ENCODE measurements at places on chromosomes 11 and 22.

DNA sequence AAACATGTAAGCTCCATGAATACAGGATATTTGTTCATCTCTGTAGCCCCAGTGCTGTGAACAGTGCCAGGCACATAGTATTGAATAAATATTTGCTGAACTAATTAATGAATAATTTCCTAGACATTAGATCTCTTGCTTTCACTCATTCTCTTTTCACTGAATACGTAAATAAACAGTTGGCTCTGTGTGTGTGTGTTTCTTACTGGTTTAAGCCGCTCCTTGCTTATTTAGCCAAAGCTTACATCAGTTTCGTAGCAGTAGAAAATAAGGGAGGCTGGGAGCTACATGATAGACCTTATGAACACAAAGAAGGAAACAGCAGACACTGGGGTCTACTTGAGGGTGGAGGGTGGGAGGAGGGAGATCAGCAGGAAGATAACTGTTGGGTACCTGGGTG, 17.2 kb downstream of the KREMEN1 start:
- DNase-seq = no peak

DNA sequence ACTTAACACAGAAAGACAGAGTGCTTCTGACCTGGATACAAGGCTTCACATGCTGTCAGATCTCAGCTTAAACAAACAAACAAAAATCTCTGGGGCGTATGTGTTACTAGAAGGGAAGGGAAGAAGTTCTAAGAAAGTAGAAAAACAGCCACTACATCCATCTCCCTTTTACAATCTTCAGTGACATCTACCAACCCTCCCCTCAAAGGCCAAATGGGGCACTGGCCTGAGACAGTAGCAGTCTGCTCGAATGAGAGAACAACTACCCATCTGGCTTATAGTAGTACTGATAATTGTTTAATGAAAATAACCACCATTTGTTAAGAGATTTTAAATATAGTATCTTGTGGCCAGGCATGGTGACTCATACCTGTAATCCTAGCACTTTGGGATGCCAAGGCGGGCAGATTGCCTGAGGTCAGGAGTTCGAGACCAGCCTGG, 29.4 kb downstream of the CCDC83 start:
- DNase-seq = no peak

GRCh38 chr22:40241200-40241763, 63.6 kb downstream of the TNRC6B start:
- DNase-seq = no peak

- no peak for DNase-seq
These were observed 55.4 kb downstream of the PLEKHA7 start for GRCh38 chr11:16958833-16959232.

DNA sequence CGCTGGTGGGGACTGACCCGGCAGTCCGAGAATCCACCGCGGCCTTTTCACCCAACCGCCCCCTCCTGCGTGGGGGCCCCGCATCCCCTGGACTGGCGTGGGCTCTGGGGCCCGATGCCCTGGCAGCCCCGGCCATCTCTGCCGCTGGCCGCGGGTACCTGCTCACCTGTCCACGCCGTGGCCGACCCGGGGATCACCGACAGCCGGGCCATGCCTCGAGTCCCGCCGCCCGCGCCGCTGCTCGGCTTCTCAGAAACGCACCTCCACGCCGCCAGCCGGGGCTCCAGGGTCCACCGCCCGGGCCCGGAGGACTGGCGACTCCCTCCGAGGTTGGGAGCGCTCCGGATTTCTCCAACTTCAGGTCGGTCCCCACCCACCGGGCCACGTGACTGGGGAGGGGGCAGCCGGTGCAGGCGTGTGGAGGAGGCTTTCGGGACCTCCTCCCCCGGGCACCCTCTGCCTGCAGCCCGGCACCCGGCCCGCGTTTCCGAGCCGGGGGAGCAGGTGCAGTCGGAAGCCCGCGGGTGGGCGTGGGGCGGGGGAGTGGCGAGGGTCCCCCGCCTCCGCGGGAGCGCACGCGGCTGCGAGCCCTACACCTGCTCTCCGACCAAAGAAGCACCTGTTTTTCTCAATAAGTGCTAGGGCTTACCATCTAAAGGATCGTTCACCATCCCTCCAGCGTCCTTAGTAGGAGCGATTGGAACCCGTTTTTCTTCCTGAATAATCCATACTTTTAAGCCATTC, 554 bp upstream of the NRIP3 start:
- DNase-seq = peak; percentile 68

- DNase-seq = no peak
These were observed 40.9 kb upstream of the AMPD3 start for GRCh38 chr11:10414181-10414580.

DNA sequence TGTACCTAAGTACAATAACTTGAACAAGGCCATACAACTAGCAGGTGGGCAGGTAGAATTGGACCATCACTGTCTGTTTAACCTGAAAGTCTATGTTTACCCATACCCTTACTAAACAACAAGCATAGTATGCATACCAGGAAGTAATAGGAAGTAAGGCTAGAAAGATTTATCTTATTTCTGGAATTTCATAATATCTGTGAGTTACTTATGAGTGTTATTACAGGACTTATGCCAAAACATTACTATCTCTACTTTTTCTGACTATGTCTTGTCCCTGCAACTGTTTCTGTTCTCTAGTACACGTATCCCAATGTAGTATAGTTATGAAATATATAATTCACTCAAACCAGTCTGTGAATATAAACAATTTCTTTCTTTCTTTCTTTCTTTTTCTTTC, 1400.8 kb upstream of the TENM4 start:
- DNase-seq = no peak

GRCh38 chr11:117903505-117904382, 25.5 kb downstream of the TMPRSS13 start:
- DNase-seq = no peak

DNA sequence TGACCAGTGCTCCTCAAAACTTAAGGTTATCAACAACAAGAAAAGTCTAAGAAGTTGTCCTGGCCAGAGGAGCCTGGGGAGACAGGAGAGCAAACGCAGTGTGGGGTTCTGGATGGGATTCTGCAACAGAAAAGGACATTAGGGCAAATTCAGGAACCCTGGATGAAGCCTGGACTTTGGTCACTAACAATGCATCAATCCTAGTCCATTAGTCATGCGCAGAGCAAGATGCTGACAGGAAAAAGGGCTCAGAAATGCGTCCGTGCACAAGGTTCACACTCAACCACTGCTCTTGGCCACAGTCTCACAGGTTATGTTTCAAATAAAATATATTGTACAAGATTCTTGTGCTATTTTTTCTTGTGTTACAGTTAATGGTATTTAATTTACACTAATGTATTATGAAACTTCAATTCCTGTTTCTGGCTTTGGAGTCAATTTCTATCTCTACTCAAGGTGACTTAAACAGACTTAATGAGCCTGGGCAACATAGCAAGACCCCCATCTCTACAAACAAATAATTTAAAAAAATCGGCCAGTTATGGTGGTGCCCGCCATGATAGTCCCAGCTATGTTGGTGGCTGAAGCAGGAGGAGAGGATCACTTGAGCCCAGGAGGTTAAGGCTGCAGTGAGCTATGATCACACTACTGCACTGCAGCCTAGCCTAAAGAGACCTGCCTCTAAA, 13.6 kb downstream of the GNB1L start:
- no peak for DNase-seq

DNA sequence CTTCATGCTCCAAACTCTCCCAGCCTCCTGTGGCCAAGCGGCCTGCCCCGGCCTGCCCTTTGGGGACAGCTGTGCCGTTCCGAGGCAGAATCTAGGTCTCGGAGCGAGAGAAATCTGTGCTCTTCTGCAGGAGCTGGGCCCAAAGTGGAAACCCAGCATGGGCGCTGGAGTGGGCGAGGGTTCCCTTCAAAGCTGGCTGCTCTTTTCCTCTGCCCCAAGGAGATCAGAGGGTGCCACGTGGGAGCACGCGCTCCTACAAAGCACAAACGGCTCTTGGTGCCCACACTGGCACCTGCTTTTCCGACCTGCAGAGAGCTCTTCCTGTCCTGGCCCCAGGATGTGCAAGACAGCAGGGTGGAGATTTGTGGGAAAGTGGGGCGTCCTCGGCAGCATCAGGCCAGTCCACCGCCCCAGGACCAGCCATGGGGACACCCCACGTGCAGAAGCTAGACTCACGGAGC, 6.9 kb downstream of the OSBPL5 start:
- no peak for DNase-seq

DNA sequence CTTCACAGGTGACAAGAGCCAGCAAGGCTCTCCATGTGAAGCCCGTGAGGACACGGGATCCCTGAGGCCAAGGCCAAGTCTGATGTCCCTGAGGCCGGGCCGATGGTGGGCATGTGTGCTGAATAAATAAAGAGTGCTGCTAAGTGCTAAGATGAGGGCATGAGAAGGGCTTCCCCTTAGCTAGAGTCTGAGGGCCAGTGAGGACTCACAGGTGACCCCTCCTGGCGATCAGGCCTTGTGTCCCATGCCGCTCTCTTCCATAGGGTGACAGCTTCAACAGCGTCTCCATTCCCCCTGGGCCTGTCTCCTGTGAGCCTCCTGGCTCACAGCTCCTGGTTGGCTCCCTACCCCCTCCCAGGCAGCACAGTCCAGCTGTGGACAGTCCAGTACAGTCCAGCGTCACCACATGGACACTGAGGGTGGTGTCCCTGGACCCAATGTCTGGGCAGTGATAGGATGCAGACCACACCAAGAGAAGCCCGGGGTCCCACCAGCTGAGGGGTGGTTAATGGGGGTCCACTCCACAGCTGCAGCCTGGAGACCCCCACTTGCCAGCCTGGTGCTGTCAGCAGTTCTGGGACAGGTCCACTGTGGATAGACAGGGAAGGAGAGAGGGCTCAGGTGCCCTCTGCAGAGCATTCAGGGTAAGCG, 1033.2 kb downstream of the TBC1D22A start:
- DNase-seq = no peak

GRCh38 chr11:120340529-120340928, 4.3 kb downstream of the ARHGEF12 start:
- no peak for DNase-seq

GRCh38 chr11:17532784-17533183, 11.4 kb downstream of the USH1C start:
- no peak for DNase-seq

- no peak for DNase-seq
These were observed 244.3 kb downstream of the BRD1 start for GRCh38 chr22:49583341-49583740.

DNA sequence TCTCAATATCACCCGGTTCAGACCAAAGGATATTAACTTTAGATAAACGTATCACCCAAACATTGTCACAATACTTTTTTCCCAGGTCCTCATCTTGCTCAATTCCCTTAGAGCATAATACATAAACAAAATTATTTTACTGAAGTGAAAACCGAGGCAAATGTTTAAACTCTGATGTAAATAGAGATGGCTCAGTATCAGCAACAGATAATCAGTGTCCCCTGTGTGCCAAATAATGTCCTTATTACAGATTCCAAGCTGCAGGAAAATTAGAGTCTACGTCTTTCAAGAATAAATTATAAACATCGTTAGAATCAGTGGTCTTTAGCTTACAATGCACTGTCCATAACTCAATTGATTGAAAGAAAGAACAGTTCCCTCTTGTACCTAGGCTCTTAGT, 50.2 kb downstream of the DDI1 start:
- DNase-seq = no peak

DNA sequence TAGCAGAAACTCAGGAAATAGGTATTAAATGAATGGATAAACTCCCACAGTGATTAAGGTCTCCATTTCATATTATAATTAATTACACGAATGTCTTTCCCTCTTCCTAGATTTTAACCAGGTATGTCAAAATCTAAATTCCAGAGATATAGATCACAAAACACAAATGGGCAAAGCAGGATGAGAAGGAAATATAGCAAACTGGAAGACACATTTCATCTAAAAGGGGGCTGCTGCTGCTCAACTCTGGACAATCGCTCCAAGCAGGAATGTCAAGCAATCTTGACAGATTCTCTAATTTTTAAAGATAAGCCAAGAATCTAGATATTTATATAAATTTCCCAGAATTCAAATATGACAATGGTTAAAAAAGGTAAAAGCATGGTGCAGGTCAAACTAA, 554.2 kb upstream of the CCDC90B start:
- DNase-seq = no peak

- DNase-seq = no peak
These were observed 11.3 kb downstream of the PRAME start for GRCh38 chr22:22547692-22548300.

Measured in WTC11 (cell line).